Right cardiac atrium (tissue), 5 donors: ENCODE measurements at places on chromosomes 11 and 22. TPM values are rescaled to one million over a fixed set of nuclear protein-coding genes. Genes with fewer than 3 reads are reported as not detected.

The SEPTIN3 gene
- total RNA-seq: 0.09 TPM

The MRPL21 gene
- total RNA-seq: 85.5 TPM

The OR52W1 gene
- not detected for total RNA-seq

The SCO2 gene
- not detected for total RNA-seq

The LRRC55 gene
- 0.09 TPM for total RNA-seq

The CD3G gene
- 0.33 TPM for total RNA-seq

The HBD gene
- not detected for total RNA-seq

The OLFML1 gene
- total RNA-seq: 12.3 TPM

The FOLR2 gene
- 40.3 TPM for total RNA-seq

The KRTAP5-9 gene
- total RNA-seq: not detected

The CCDC81 gene
- 0.31 TPM for total RNA-seq

The RAG2 gene
- not detected for total RNA-seq

The NCAM1 gene
- 303 TPM for total RNA-seq

The ADM2 gene
- 0.11 TPM for total RNA-seq

The OR8A1 gene
- total RNA-seq: not detected

The ACAT1 gene
- 166 TPM for total RNA-seq

The GRM5 gene
- total RNA-seq: not detected

The CHRM4 gene
- 0.14 TPM for total RNA-seq

The TNNT3 gene
- total RNA-seq: 28.3 TPM

The SCGB2A2 gene
- not detected for total RNA-seq

The APOL1 gene
- total RNA-seq: 14.0 TPM

The FREY1 gene
- 0.50 TPM for total RNA-seq

The TAF6L gene
- 9.8 TPM for total RNA-seq

The OR10A3 gene
- not detected for total RNA-seq

The AIFM3 gene
- 1.4 TPM for total RNA-seq

The CCDC73 gene
- total RNA-seq: not detected

The HBB gene
- total RNA-seq: 63.4 TPM

The NUDT8 gene
- 105 TPM for total RNA-seq

The MS4A1 gene
- total RNA-seq: not detected

The P2RY6 gene
- total RNA-seq: 2.7 TPM

The ADORA2A gene
- 5.2 TPM for total RNA-seq

The RASSF10 gene
- 1.7 TPM for total RNA-seq

The RAB38 gene
- 0.39 TPM for total RNA-seq
